ENCODE measurements at places on chromosomes 3 and 15.

DNA sequence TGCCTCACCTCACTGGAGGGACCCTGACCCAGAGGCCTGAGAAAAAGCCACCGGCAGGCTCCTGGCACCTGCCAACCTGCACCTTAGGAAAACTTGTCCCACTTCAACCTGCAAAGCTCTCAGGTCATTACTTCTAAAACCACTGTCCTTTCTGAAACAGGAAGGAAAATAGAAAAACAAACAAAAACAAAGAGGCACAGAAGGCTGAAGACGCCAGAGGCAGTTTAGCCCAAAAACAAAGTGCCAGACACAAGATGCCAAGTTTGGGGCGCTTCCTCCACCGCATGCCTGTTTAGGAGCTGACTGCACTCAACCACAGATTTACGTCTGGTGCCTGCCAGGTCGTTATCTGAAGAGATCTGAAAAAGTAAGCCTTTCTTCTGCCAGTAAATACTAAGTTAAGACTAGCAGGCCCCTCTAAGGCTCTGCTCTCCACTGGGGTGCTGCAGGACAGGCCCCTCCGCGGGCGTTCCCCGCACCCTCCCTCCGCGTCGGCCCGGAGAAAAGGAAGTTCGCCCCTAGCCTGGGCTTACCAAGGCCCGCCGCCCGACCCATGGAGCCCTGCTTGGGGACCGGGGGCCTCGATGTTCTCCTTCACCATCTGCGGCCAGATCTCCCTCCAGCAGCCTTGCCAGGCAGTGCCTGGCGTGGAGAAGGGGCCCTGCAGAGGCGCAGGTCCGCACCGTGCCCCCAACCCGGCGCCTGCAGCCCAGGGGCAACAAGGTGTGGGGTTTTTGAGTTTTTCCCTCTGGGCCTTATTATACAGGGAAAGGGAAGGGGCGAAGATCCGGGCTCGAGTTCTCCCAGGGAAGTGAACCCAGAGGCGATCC lies 1.3 kb downstream of the GOLGA8A start:
- peak; percentile 13 for DNase-seq

DNA sequence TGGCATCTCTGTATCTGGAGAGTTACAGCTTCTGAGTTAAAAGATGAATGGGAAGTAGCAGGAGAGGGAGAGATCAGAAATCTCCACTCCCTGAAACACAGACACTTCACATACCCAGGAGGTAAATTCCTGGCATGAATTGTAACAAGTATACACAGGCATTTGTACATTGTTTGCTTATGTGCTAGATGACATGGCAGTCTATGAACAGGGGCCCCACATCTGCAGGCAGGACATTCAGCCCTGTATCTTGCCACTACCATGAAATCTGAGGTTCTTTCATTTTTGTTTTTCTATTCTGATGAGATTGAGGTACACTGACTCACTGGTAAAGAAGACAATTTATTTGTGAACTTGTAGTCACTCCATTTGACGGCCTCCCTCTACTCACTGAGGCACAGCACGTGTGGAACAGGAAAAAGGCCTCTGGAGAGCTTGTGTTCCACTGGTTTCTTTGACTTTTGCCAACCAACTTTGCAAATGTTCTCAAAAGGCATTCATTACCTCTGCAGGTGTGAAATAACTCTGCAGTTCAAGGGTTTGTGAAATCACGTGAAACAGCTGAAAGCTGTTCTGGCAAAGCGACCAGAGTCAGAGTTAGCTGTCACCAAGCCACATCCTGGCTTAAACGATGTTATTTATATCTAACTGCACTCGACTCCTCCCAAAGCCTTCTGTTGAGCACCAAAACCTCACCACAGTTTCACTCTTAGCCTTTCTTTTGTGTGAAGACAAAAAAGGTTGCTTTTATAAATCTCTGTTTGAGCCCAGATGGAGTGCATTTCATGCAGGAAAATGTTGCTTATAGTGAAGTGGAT lies 401.3 kb upstream of the CFAP20DC start:
- DNase-seq: peak; percentile 35

GRCh38 chr3:127820221-127820825 lies 2.0 kb downstream of the MGLL start:
- no peak for DNase-seq

DNA sequence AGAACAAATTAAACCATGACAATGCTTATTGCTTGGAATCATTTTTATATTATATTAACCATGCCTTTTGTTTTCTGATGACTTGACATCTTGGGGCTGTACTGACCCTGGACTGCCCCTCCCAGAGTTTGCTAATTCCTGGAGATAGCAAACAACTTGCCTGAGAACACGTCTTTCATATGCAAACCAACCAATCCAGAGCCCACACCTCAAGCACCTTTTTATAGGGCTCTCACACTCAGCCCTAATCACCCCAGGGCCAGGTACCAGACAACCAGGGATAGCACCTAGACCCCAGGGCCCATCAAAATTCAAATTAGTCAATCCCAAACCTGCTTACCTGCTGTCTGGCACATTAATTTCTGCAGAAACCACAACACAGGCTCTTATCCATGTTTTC lies 36.9 kb downstream of the MRPS11 start:
- no peak for DNase-seq

GRCh38 chr3:183485093-183485492 lies 56.7 kb upstream of the MCF2L2 start:
- DNase-seq: no peak

- no peak for DNase-seq
These were observed 7.5 kb upstream of the PGPEP1L start for GRCh38 chr15:99014803-99015697.

DNA sequence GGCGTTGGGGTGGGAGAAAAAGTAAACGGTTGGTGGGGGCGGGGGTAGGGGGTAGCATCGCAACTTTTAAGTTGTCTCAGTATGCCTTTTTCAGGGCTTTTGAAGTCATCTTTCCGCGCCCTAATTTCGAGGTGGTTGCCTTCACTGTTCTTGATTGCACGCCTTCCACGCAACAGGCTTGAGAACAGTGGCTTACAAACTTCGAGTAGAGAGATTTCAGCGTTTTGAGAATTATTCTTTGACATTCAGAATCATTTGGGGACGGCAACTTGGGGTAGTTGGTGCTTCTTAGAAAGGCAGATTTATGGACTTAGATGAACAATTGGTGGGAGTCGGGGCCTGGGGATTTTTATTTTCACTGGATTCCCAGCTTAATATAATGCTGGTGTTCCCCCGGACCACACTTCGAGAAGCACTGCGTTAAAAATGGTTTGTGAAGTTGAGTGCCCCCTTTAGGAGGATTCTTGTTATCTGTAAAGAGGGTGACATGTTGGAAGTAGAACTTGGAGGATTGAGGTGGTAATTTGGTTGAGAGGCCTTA lies 880 bp downstream of the PPP4R2 start:
- peak; percentile 52 for DNase-seq

DNA sequence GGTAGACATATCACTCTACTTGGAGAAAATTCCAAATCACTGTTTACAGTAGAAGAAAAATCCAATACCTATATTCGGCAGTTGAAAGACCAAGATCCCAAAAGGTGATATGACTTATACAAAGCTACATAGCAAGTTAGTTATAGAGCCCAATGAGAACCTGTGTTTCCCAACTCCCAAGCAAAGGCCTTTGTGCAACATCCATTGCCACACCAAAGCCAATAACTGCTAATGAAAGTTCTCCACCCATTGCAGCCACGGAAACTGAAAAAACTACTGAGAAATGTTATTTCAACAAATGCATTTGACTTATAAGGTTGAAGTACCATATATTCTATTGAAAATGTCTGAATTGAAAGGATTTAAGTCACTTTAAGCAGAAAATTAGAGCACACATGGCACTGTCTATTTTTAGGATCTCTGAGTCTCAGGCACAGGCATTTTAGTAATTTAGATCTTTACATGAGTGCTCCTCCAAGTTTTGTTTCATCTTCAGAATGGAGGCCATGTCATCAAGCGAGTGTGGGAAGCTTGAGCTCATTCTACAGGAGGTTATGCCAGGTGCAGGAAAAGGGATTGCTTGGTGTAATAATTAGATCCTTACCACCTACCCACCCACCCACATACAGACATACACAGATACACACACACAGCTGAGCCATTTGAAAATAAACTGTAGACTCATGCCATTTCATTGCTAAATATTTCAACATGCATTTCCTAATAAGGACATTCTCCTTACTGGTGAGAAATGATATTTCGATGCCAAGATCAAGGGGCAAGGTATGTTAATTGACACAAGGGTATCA lies 19.7 kb upstream of the ANO10 start:
- no peak for DNase-seq

GRCh38 chr3:207973-208372 lies 11.4 kb downstream of the CHL1 start:
- DNase-seq: no peak

DNA sequence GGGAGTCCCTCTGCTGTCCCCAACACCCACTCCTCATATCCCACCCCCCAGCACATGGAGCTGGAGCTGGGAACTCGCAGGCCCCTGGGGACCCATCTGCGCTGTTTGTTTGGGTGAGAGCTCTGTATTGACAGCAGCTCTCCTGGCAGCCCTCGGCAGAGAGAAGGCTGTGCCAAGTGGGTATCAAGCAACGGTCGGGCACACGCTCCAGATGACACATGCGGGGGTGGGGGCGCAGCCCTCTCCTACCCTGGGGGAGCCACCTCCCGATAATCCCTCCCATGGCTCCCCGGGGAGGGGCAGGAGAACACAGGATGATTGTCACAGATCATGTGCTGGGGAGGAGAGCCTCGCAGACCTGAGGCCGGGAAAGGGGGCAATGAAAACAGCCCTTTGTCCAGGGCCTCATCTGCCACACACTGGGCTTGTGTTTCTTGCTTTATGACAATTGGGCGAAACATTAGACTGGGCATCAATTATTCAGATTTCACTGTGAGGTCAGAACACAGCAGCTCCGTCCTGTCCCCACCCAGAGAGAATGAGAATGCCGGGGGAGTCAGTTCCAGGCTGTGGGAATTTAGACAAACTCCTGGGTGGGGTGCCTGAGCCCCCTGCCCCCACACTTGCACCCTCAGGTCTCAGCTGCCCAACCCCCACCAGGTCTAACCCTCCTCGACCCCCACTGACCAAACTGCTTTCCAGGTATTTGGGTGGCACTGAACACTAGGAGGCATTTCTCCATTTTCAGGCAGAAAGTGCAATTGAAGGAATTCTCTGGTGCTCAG lies 46.4 kb upstream of the KLF13 start:
- no peak for DNase-seq

GRCh38 chr3:172094621-172095557 lies 55.5 kb downstream of the FNDC3B start:
- no peak for DNase-seq

DNA sequence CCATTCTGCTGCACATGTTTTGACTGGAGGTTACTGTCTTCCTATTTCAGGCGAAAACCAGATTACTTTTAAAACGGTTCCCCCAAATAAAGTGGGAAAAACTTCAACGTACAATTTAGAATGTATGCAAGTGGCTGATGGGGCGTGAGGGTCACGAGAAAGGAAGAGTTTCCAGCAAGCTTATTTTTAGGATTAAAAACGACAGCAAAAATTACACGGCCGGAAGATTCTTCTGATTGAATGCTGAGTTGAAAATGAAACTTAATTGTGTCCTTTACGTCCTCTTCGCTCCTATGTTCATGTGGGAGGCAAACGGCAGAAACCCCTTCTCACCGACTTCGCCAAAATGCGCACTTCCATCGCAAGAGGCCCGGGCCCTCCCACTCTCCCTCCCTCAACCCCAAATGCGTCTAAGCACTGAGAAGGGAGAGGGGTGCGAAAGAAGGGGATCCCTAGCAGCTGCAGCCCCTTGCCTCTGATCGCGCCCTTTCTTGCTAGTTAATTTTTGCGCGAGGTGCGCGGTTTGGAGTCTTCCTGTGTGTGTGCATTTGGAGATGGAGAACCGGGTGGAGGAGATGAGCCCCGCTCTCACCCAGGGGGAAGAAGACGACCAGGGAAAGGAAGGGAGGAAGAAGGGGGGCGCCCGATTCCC lies 656 bp downstream of the CD47 start:
- DNase-seq: peak; percentile 60

DNA sequence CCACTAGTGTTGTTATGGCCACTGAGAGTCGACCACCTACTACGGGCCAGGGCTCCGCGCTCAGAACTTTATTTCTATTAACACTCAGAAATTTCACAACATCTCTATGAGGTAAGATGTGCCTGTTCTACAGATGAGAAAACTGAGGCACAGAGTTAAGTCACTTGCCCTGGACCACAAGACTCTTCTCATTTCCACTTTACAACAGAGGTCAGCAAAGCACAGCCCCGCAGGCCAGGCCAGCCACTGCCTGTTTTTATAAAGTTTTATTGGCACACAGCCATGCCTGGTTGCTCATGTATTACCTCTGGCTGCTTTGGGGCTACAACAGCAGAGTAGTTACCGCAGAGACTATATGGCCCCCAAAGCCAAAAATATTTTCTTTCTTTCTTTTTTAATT lies 503.6 kb downstream of the SHQ1 start:
- no peak for DNase-seq

DNA sequence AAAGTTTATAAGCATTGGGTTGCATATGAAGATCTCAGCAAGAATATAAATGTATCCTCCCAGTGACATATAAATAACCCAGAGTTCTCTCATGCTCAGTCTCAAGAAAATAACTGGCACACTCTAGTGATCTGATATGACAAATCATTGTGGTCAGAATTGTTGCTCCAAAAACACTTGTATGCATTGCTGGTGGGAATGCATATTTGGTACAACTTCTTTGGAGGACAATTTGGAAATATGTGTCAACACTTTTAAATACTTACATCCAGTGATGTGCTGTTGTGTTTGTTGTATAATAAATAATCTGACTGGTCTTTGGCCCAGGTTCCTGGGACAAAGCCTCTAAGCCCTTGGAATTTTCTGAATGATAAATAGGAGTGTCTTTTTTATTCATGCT lies 66.7 kb upstream of the STT3B start:
- DNase-seq: no peak

DNA sequence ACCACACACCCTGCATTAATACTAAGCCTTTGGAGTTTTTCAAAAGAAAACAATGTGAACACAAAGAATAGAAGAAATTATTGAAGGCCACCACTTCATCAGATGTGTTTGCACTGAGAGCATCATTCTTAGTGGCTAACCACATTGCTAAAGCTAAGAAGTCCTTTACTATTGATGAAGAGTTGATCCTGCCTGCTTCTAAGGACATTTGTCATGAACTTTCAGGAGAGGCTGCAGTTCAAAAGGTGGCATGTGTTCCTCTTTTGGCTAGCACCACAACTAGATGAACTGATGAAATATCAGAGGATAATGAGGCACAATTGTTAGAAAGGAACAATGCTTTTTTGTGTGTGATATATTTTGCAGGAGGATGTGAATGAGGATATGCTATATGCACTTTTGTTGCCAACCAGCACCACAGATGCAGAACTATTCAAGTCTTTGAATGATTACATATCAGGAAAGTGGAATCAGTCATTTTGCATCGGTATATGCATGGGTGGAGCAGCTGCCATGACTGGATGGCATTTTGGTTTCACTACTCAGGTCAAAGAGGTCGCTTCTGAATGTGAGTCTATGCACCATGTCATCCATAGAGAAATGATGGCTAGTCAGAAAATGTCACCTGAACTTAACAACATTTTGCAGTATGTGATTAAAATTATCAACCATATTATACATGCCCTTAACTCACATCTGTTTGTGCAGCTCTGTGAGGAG lies 2.5 kb upstream of the EID1 start:
- no peak for DNase-seq

GRCh38 chr15:88707771-88708654 lies 69.2 kb downstream of the ISG20 start:
- DNase-seq: no peak

- DNase-seq: no peak
These were observed 222.9 kb downstream of the WDR72 start for GRCh38 chr15:53536479-53537120.

Data from stimulated activated naive CD4-positive, alpha-beta T cell treated with Interleukin-2 at 50 U/mL for 16 hours (primary cell).